Right lung (tissue), 10 donors: ENCODE measurements at places on chromosomes 1 and 21.

DNA sequence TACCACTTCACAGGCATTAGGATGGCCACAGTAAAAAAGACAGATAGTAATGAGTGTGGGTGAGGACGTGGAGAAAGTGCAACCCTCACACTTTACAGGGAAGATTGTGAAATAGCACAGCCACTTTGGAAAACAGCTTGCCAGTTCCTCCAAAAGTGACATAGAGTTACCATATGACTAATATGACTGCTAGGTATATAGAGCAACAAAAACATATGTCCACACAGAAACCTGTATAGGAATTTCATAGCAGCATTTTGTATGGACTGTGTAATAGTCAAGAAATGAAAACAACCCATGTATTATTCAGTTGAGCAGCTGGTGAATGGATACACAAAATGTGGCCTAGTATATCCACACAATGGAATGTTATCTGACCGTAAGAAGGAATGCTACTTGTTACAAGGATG, 30.4 kb upstream of the LBR start:
- DNase-seq = no peak

GRCh38 chr1:33181921-33182341, at the start of gene TRIM62:
Gene TRIM62, minus strand, starts transcription at chr1:33182043. Its CDS starts 611 bp downstream, at chr1:33181432.
- DNase-seq = peak; percentile 92

GRCh38 chr1:163085041-163085903, 16.1 kb downstream of the RGS4 start:
- no peak for DNase-seq

GRCh38 chr1:208302699-208303238, 58.6 kb upstream of the PLXNA2 start:
- DNase-seq = no peak

GRCh38 chr1:78533527-78533926, 42.8 kb downstream of the PTGFR start:
- DNase-seq = no peak
